ENCODE measurements at places on chromosomes 12 and 14. TPM values are rescaled to one million over a fixed set of nuclear protein-coding genes. Genes with fewer than 3 reads are reported as not detected.

DNA sequence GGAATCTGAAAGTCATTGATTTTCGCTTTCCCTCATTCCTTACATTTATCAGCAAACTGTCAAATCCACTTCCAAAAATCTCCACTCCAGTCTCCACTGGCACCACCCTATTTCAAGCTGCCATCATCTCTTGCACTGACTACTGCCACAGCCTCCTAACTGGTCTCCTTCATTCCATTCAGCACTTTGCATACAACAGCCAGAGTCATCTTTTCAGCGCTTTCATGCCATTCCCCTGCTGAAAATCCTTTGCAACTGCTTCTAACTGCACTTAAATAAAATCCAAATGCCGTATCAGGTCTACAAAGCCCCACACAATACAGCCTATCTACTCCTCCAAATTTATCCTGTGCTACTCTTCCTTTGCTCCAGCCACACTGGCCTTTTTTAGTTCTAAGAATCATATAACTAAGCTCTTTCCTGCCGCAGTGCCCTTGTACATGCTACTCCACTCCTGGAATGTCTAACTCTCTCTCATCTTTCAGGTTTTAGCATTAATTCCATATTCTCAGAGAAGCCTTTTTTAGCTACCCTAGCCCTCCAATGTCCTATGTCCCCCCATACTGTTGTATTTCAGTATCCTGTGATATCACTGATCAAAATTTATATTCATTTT is 21.6 kb downstream of the FERMT2 start:
- no peak for DNase-seq

The PMCH gene
- total RNA-seq: not detected

DNA sequence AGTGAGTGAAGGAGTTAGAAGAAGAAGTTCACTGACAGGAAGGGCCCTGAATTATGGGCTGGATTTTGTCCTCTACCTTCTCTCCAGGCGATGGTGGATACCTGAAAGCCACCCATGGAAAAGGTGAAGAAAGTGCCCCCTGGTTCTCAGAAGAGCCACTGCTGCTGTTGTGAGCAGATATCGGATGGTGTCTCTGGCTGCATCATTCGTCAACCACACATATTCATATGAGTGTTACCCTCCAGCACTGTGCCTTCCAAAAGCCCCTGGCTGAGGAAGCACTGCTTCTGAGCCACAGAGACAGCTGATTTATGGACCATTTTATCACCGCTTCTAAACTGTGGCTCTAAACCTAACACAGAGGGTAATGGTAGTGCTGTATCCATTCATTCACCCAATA is 2.0 kb upstream of the ACTN1 start:
- DNase-seq: no peak

- DNase-seq: no peak
Observed at GRCh38 chr14:76695263-76695920, 65.9 kb upstream of the VASH1 start.

GRCh38 chr12:132632521-132633228 is 14.1 kb downstream of the P2RX2 start:
- no peak for DNase-seq

DNA sequence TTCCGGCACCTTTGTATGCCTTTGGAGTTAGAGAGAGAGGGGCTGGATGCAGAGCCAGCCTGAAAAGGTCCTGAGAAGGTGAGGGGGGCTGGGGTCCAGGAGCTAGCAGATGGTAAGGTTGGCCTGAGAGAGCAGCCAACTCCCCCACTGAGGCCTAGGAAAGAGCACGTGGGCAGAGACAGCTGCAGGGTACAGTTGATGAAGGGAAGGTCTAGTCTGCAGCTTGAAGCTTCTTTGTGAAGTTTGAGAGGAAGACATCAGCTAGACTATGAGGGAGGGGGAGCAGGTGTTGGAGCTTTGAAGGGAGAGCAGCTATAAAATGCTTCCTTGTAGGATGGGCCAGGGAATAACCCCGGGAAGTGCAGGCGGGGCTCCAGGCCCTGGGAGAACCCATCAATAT is 289.3 kb upstream of the AMIGO2 start:
- no peak for DNase-seq

Data from glomerular endothelial cell (primary cell).